Occipital lobe (tissue), 3 donors: ENCODE measurements at places on chromosomes 2 and 18.

DNA sequence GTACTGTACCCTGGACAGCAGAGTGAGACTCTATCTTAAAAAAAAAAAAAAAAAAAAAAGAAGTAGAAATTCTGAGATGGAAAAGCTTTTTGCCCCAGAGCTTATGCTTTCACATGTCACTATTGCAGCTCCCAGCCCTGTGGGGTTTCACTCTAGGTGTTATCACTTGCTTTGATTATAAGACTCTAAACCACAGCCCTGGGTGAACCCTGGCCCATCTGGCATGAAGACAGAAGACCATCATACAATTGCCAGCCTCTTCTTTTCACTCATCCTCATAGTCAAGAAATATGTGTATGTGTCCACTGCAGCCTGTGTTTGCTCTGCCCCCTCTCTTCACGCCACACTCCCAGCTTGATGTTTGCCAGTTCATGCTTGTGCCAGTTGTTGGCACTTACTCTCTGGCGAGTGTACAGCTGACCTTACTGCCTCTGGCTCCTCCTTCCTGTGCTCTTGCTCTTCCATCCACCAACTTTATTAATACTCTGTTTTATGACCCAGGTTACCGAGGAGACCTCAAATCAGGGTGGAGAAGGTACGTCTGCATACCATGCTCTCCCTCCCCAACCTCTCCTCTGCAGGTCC, 136.7 kb upstream of the NCK2 start:
- no peak for DNase-seq

DNA sequence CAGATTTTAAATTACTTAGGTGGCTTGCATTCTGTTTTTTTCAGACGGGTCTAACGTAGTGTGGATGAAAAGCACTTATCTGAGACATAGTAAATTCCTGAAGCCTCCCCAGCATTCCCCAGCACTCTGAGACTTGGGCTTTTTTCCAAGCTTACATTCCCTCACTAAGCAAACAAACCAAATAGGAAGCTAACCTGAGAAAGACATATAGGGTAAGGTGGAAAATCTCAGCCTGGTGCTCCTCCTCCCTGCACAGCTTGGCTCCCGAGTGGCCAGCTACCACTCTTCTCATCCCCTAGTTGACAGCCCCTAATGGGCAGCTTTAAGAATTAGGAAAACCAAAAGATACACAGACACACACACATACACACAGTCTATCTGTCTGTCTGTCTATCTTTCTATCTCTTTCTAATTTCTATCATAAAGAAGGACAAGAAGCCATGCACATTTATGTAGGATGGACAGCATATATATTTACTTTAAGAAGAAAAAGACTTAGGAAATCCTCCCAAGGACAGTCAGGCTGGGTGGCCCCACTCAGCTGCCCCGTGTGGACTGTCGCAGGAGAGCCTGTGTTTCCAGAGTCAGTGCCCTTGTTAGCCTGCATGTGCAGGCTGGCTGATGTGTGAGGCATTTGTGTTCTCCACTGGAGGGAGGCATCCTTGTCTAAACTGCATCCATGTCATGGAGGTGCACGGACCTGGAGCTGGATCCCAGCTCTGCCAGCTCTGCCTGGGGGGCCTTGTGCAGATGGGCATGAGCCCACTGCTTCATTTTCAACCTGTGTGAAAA, 8.2 kb downstream of the CNNM3 start:
- DNase-seq, result no peak

- DNase-seq, result no peak
Observed at GRCh38 chr2:10448576-10449485, 704 bp upstream of the ODC1 start.

DNA sequence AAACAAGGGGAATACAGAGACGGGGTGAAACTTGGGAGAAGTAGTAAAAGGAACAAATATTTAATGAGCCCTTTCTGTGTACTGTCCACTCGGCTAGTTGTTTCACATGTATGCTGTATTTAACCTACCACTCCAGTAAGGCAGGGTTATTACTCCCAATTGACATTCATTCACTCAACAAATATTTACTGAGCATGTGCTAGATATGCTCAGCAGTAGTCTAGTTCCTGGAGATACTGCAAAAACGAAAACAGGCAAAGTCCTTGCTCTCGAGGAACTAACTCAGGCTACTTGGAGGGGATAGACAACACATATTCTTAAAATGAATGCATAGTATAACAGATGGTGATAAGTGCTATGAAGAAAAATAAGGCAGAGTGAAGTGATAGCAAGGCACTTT, 207.3 kb downstream of the SS18 start:
- no peak for DNase-seq

- no peak for DNase-seq
Observed at GRCh38 chr2:232431705-232432590, 24.0 kb upstream of the ALPI start.
